Stimulated activated CD8-positive, alpha-beta memory T cell treated with anti-CD3 and anti-CD28 coated beads, Interleukin-4, amount 100 ng/mL, for 1 hour (primary cell): ENCODE measurements at places on chromosomes 7 and 10.

- no peak for DNase-seq
These were observed 231.3 kb downstream of the LRMDA start for GRCh38 chr10:75662715-75663114.

DNA sequence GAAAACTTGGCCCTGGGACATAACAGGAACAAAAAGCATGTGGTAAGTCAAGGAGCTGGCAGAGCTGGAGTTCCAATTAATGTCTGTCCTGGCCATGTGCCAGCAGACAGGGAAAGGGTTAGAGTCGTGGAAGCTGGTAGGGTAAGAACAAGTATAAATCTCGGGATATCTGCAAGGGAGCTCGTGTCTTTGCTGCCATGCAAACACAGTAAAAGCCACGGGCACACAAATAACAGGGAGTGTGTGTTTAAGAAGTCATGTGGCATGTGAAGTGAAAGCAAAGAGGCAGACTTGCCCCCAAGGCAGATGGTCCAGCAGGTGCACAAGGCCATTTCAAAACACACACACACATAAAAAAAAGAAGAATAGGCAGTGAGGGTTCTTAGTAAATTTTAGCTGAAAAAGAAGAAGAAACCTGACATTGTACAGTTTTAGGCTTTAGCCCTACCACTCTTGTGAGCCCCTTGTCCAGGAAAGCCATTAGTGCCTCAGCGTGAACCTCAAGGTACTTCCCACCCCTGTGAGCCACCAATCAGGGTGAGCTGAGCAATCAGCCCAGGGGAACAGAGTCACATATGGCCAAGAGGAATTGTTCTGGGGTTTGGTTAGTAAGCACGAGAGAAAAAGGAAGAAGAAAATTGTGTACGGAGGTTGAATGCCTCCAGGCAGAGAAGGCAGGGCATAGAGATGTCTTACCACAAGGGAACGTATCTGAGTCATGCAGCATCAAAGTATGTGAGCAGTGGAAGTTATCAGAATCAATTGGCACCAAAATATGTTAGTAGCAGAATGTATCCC, 32.8 kb upstream of the ARHGAP12 start:
- DNase-seq, result no peak

GRCh38 chr7:22677680-22678079, 49.3 kb upstream of the IL6 start:
- no peak for DNase-seq

- DNase-seq, result no peak
These were observed 39.7 kb downstream of the OTUD1 start for GRCh38 chr10:23478570-23478969.

- DNase-seq, result no peak
These were observed 52.2 kb upstream of the SHH start for GRCh38 chr7:155864271-155864985.

- DNase-seq, result no peak
These were observed 58.2 kb upstream of the YAE1 start for GRCh38 chr7:39507866-39508551.

DNA sequence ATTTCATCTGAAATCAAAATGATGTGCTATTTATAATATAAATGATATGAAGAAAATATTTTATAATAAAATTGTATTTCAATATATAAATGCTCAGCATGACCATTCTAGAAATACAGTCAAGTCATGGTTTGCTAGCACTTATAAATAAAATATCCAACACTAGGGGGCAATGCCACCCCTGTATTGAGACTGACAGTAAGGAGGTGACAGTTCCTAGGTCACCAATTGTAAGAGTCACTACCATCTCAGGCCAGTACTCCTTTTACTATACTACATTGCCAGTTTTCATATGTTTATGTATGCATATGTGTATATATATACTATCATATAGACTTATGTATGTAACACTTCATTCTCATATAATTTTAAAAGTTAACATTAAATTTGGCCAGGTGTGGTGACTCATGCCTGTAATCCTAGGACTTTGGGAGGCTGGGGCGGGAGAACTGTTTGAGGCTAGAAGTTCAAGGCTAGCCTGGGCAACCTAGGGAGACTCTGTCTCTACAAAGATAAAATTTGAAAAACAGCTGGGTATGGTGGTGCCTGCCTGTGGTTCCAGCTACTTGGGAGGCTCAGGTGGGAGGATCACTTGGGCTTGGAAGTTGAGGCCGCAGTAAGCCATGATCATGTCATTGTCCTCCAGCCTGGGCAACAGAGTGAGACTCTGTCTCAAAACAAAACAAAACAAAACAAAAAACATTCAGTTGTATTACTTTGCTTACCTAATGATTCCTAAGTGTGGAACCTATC, 2.4 kb upstream of the CNOT4 start:
- no peak for DNase-seq

DNA sequence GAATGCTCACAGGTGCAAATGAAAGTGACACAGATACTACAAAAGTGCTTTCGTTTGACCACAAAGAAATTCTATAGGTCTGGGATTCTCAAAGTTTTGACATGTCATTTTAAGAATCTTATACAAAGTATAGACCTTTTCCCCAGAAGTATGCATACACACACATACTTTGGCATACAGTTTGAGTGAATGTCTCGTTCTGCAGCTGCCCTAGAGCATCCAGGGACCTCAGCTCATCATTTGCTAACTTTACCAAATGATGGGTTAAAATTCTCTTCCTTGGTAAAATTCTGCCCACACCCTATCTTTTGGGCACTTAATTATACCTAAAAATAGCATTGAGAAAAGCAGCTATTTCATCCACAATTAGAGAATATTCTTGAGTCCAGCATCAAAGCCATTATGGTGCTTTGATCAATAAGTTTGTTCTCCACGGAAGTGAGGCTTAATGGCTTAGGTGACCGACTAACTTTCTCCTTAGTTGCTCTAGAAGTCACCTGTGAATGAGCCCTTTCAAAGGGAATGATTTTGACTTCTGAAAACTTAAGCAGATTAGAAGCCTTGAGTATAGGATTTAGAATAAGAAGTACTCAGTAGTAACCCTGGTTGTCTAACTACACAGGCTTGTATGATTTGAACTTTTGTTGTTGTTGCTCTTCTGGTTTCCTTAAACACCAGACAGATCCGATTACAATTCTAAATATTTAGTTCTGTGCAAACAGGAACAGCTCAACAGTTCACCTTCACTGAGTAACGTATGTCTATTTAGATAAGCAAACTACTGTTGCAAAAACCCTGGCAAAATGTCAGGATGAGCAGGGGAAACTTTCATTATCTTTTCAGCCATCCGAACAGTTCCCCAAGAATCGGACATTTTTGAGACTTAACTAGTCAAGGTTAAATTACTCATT, 70.6 kb downstream of the CNNM2 start:
- no peak for DNase-seq

GRCh38 chr7:148711191-148712102, 12.7 kb downstream of the CUL1 start:
- DNase-seq, result no peak

DNA sequence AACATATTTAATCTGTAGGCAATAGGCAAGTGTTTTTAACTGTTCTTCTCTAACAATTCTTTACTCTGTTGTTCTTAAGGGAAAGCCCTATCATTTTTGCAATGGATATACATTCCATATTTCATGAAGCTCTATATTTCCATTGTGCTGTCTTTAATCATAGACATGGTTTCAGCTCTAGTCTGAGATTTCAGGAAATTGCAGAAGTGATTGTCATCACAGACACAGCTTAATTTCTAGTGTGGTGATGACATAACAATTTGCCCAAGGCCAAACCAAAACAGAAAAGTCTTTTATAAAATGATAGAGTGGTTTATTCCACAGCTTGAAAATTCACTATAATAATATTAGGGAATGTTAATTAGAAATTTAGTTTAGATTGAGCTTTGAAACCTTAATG, 494.1 kb upstream of the SEMA3A start:
- no peak for DNase-seq

DNA sequence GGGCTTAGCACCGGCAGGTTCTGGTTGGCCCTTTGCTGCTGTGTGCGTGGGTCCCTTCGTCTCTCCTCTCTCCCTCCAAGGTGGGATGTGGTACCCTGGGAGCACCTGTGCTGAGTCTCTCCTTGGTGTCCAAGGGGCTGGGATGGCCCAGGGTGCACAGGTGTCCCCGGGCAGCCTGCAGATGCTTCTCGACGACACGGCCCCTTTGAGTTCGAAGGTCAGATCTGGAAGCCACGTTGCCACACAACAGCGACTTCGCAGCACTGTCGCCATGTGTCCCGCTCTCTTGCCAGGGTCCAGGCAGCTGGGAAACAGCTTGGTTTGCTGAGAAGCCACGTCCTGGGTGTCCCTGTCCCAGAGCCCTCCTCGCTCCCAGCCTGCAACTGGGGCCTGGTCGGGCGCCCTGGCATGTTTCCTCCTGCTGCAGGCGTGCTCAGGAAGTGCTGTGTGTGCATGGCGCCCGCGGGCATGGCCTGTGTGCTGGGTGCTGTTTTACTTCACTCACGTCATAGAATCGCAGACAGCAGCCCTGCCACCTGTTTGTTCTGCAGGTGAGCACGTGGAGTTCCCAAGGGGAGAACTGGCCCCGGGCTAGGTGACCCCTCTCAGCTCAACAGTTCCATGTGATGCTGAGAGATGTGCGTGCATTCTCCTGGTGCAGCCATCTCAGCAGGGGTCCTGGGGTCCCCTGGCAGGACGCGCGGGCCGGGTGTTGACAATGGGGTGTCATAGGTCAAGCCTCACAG, 70.9 kb downstream of the DNAJB6 start:
- DNase-seq, result no peak

- no peak for DNase-seq
These were observed 113.0 kb downstream of the TRIL start for GRCh38 chr7:28845106-28845505.

DNA sequence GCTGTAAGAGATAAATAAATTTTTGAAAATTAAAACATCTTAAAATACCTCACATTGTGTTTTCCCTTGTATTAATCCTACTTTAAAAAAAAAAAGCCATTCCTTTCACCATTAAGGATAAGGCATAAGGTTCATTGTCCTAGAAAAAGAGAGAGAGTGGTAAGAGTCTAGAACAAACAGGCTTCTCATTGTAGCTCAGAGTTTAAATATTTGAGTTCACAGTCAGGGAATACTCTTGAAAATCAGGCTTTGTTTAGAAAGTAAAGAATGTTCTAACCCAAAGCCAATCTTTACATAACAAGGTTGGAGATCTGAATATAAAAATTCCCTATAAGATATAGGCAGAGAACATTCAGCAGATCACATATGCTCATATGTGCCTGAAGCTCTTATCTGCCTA, 40.2 kb upstream of the TES start:
- DNase-seq, result no peak

- DNase-seq, result no peak
These were observed 90.3 kb downstream of the FAM107B start for GRCh38 chr10:14684354-14684753.

- DNase-seq, result no peak
These were observed 42.4 kb downstream of the P4HA1 start for GRCh38 chr10:73054286-73054685.

- no peak for DNase-seq
These were observed 2.5 kb upstream of the MLXIPL start for GRCh38 chr7:73626814-73627213.

- no peak for DNase-seq
These were observed 623.4 kb upstream of the NRG3 start for GRCh38 chr10:81251457-81252115.

DNA sequence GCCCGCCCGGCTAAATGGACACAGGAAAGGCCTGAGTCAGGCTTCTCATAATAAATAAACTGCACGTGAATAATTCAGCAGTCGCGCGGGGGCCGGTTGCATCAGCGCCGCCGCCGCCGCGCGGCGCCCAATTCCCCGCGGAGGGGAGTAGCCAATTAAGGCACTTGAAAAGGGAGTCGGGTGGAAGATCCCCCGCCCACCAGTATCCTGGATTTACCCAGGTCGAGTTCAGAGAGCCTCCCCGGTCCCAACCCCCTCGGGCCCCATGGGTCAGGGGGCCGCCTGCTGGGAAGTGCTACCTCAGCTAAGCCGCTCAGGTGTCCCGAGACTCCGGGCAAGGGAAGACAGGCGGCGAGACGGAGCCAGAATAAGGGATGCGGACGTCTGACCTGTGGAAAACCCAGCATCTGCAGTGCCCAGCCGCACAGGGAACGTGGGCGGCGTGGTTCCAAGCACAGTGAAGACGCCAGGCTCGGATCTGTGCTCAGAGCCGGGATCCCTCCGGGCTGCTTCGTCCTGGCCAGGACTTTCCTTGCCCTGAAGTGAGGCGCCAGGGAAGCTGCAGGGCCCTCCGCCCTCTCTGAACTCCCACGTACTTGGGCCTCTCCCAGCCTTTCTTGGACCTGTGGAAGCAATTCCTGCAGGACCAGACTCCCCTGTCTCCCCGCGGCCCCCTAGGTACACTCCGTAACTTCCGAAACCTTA, 7.3 kb upstream of the LBX1 start:
- DNase-seq, result no peak

DNA sequence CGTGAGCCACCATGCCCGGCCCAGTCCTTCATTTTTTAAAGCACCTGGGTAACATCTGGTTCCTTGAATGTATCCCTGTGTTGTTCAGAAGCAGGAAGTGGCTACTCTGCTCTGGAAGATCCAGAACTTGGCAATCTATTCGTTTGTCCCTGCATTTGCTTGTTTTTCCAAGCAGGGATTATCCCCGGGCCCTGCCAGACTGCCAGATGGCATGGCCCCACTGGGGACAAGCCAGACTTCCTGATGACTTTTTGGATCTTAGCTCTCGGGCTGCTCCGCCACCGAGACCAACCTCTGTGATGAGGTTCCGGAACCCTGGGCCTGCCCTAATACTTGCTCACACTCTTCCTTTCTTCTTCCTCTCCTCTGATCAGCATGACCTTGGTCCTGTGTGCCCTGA, 496.7 kb downstream of the TYW1 start:
- no peak for DNase-seq

DNA sequence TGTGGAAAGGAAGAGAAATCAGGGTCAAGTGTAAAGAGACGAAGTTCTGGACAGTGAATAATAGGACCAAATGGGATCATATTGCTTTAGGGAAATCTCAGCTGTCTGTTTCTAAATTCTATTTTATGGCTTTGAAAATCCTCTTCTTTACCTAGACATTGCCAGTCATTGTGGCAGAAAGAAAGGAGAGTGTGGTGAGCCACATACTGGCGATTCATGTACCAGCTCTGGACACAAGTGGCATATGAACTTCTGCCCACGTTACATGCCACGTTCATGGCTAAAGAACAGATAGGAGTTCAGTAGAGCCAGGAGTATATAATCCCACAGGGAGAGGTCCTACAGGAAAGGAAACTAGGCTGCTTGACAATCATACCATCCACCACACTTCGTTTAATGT, 28.0 kb downstream of the STARD3NL start:
- DNase-seq, result no peak

GRCh38 chr10:83680470-83680891, 458.8 kb upstream of the GHITM start:
- DNase-seq, result no peak

- no peak for DNase-seq
These were observed 41.6 kb upstream of the EPHB6 start for GRCh38 chr7:142813226-142813625.

DNA sequence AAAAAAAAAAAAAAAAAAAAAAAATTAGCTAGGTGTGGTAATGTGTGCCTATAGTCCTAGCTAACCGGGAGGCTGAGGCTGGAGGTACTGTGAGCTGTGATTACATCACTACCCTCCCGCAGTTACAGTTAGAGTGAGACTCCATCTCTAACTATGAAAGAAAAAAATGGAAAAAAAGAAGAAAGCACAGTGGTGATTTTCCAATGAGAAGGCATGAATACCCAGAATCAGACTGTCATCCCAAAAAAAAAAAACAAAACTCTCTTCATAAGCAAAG, 269.9 kb upstream of the MKLN1 start:
- DNase-seq, result no peak
